PC-9 (cell line): ENCODE measurements at places on chromosomes 5 and 9.

DNA sequence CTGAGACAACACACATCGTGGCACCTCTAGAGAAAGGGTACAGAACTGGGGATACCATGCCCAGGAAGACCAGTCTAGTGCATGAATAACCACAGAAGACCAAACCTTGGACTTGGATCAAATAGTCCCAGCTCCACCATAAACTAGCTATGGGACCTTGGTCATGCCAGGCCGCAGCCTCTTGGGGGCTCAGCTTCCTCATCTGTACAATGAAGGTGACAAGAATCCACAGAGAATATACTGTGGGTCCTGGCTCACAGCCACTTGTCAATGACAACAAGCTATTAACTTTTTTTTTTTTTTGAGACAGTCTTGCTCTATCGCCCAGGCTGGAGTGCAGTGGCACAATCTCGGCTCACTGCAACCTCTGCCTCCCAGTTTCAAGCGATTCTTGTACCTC, 3.9 kb downstream of the KYAT1 start:
- DNase-seq: no peak

- DNase-seq: no peak
These were observed 603.3 kb downstream of the EFNA5 start for GRCh38 chr5:107067395-107067794.

DNA sequence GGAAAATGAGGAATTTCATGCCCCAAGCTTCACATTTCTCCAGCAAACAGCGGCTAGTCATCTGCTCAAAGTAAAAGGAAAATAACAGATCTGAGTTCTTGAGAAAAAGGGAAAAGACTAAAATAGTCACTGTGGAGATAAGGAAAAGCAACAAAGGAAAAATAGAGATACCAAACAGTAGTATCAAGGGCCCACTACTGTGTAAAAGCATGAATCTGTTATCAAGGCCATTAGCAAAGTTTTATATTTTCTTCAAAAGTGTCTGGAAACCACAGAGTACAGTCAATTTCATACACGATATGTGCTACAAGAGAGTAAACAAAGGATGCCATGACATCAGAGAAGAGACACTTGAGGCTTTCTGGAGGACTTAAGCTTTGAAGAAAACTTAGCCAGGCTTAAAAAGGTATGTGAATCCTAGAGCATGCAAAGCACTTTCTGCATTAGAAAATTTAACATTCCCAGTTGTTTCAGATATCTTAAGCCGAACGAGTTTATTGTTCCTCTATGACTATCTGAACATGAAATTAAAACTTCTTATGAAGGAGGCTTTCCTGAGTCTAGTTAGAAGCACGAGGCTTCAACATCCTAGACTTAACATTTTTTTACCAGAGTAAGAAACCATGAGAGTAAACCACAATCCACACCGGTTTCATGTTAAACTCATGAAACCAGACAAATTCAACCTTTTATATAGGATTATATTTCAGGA, 1.2 kb downstream of the TTC33 start:
- DNase-seq: no peak

- DNase-seq: no peak
These were observed 8.2 kb downstream of the CERCAM start for GRCh38 chr9:128428644-128429512.

DNA sequence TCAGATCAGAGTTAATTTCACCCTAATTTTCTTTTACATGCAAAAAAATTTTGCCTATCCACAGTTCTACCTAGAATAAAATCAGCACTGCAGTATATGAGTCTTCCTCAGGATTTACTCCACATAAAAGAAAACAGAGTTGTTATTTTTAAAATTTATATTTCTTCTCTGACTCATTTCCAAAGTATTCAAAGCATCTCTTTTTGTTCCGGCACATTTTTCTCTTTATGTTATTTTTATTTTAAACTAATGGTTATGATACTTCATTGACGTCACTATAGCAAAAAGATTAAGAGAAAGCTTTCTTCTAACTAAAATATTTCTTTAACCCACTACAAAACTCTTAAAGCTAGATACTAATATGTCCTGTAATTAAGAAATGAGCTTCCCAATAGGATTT, 590.4 kb downstream of the PRELID2 start:
- DNase-seq: no peak
